NCI-H460 (cell line): ENCODE measurements at places on chromosomes 2 and 18.

GRCh38 chr2:106113361-106113966, 80.6 kb downstream of the UXS1 start:
- DNase-seq: no peak

GRCh38 chr2:224438726-224439125, 36.8 kb upstream of the FAM124B start:
- DNase-seq: no peak

DNA sequence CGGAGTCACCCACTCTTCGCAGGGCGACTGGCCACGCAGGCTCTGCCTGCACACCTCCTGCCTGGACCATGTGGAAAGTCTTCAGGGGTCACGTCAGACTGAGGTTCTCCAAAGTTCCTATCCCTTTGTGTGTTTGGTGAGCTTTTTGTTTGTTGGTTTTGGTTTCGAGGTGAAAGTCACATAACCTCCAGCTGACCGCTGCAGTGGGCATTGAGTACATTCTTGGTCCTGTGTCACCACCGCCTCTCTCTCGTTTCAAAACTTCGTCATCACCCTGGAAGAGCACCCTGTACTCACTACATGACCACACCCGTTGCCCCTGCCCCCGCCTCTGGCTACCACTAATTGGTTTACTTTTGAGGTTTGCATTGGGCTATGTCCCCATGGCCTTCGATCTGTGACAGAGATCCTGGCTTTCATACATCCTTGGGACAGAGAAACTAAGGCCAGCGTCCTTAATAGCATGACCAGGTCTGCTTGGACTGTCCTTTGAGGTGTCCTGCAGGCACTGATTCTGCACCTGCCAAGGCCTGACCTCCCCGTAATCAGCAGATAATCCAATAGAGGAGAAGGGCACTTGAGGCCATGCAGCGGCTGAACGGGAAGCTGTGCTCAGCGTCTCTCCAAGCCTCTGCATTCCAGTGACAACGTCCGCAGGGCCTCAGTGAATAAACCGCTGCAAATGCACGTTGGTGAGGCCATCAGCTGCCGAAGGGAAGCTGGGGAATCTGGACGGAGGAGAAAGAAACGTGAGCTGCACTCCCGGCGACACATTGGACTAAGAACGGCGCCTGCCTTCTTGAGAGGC, 46.8 kb downstream of the SH3BP4 start:
- no peak for DNase-seq

DNA sequence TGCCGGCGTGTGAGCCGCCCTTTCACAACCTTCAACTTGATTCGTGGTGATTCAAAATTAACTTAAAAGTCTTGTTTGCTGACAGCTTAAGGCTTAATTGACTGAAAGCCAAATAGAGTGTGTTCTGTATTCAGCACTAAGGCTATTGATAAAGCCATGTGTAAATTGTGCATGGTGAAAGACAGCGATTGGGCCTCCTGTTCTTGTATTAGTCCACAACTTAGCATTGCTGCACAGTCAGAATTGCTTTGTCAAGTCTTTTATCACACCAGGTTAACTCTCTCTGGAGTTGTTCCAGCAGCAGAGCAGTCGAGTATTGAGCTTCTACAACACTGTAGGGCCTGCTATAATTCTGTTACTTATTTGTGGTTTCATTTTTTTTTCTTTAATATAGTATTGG, 210.1 kb downstream of the WDR7 start:
- DNase-seq: no peak

GRCh38 chr2:122390406-122390805, 635.0 kb downstream of the TSN start:
- DNase-seq: peak; percentile 86

DNA sequence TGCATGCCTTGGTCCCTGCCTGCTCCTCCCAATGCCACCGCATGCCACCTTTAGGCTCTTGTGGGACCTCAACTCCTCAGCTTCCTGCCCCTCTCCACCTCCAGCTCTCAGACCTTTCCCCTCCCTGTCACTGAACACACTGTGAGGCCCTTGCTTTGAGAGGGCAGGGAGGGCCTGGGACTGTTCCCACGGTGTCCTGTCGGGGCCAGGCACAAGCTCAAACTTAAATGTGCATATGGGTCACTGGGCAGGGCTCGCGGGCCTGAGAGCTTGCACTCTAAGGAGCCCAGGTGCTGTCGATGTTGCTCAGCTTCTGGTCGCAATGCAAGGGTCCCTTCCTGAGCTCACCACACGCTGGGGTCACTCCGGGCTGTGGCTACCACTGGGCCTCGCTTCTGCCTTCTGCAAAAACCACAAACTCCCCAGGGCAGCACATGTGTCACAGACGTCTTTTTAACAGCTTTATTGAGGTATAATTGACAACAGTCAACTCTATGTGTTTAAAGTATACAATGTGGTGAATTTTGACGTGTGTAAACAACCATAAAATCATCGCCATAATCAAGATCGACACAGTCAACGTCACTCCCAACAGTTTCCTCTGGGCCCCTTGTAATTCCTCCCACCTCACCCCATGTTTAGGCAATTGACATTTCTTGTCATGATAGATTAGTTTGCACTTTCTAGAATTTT, 11.9 kb upstream of the B3GNT7 start:
- no peak for DNase-seq
